OCI-LY7 (cell line): ENCODE measurements at places on chromosomes 5 and 9. TPM values are rescaled to one million over a fixed set of nuclear protein-coding genes. Genes with fewer than 3 reads are reported as not detected.

Gene FNBP1
- total RNA-seq: 164 and 168 TPM in 2 replicates

Gene PHAX
- total RNA-seq: 113 and 128 TPM in 2 replicates

Gene DBH
- not detected in 2 replicates for total RNA-seq

Gene C5orf52
- total RNA-seq: not detected in 2 replicates

Gene C5orf58
- not detected in 2 replicates for total RNA-seq

Gene SLC46A2
- not detected in 2 replicates for total RNA-seq

Gene FGFR4
- 3.5 and 4.5 TPM in 2 replicates for total RNA-seq

Gene MATR3
- 270 and 274 TPM in 2 replicates for total RNA-seq

Gene CFAP90
- not detected in 2 replicates for total RNA-seq

Gene IFNA2
- not detected in 2 replicates for total RNA-seq

Gene VLDLR
- 0.15 TPM in 1 of 2 replicates, not detected in the other for total RNA-seq

Gene OR1L6
- total RNA-seq: not detected in 2 replicates

Gene CORO2A
- 3.2 and 3.9 TPM in 2 replicates for total RNA-seq

Gene PCDHA9
- not detected in 2 replicates for total RNA-seq

Gene ENTPD2
- not detected in 2 replicates for total RNA-seq
